Stimulated activated CD4-positive, alpha-beta T cell treated with anti-CD3 and anti-CD28 coated beads, Interleukin-1b, Interleukin-23, amount 100 ng/mL, for 48 hours (primary cell): ENCODE measurements at places on chromosomes 12 and 14.

DNA sequence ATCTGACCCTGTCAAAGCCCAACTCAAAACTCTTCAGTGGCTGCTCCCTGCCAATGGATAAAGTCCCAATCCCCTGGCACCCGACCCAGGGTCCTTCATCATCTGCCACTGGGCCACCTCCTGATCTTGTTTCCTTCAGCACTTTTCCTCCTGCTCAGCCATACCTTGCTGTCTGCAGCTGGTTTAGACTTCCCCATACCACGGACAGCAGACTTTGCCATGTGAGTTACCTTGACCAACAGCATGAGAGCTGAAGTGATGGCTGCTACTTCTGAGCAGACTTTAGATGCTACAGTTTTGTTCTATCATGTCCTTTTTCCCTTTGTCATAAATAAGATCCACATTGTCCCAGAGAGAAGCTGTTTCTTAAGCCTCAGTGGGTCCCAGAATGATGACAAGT is 33.3 kb upstream of the STON2 start:
- DNase-seq = no peak

- no peak for DNase-seq
Measured at GRCh38 chr14:22926316-22926715, 2.9 kb downstream of the PRMT5 start.

DNA sequence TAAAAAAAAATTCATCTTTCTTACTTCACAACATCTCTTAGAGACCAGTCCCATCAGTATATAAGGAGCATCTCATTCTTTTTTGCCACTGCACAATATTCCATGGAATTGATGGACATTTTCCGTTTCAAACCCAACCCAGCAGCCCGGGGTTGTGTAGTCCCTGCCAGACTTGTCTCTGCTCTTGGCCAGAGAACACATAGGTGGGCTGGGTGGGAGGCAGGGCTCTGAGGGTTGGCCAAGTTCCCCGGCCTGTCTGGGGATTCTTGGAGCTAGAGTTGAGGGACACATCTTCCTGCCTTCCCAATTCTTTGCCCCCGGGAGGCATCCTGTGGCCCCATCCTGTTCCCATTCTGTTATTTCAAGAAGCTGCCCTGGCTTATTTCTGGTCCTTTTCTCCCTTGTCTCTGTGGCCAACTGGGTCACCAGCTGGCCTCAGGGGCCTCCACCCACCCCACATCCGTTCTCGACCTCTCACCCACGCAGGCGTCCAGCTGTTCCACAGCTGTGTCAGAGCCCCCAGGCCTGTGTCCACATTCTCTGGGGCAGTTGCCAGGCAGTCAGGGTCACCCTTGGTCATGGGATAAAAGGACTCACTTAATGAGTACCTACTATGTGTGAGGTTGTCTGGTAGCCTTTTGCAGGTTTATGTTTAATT is 52.0 kb upstream of the CCDC63 start:
- DNase-seq = no peak

GRCh38 chr14:81625343-81625742 is 91.7 kb upstream of the SEL1L start:
- no peak for DNase-seq

- no peak for DNase-seq
Measured at GRCh38 chr12:28390761-28391385, 200.6 kb downstream of the CCDC91 start.

DNA sequence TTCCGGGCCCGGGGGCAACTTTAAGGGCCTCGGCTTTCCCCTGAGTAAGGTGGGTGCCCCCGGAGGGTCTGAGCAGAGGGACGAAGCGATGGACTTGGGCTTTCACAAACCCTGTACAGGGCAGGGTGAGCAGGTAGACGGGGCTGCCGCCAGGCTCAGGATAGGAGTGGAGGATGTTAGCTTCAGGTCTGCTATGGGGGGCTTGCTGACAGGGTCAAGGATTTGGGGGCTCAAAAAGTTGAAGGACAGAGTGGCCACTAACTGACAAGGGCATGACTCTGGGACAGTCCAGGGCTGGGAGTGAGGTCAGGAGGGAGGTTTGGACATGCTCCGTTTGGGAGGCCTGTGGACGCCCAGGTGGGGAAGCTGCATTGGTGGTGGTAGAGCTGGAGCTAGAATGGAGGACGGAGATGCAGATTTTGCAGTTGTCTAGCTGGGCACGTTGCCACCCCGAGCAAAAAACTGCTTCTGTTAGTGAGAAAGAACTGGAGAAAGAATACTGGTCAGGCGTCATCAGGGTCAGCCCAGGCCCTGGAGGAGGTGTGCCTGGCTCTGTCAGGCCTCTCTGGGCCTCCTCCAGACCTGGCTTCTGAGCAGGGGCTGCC is 113.3 kb downstream of the ADGRD1 start:
- DNase-seq = no peak

GRCh38 chr14:103731481-103731880 is 15.9 kb downstream of the ZFYVE21 start:
- no peak for DNase-seq

DNA sequence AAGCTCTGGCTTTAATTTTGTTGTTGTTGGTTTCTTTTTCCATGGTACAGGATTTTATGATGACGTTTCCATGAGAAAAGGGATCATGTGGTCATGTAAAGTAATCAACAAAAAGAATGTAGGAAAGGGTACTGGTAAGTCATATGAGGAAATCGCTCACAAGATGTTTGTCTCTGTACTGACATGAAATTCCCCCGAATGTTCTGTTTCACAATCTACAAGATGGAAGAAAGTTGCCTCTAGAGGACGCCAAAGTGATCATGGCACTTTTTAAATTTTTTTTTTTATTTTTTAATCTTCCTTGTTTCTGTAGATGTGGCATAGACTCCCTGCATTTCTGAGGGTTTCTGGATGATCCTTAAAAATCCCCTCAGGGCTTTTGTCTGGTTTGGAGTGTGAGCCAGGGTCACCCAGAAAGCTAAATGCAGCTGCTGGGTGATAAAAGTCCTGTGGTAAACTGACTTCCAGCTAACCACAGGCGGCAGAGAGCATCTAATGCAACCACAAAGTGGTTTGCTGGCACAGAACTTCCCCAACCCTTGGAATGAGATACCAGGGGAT is 393.5 kb downstream of the CCDC91 start:
- DNase-seq = no peak

DNA sequence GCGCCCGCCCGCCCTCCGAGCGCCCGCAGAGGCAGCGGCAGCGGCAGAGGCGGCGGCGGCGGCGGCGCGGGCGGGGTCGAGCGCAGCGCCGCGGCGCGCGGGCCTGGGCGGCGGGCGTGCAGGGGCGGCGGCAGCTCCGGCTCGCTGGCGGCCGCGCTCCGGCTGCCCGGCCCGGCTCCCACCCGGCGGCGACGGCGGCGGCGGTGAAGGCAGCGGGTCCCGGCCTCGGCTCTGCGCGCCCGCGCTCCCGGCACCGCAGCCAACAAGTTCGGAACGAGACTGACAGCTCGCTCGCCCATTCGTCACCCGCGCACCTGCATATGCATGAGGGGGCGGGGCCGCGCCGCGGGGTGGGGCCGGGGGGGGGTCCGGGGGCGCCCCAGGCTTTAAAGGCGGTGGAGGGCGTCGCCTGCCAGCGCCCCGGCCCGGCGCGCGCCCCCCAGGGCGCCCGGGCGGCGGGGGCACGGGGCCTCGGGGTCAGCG is at the start of gene JAG2:
Gene JAG2, minus strand, starts transcription at position 281 of the 483 bp plus-strand sequence. CDS start 356 bp downstream, outside the sequence.
- peak; percentile 45 for DNase-seq

GRCh38 chr12:57551637-57552305 is 1.9 kb downstream of the KIF5A start:
- DNase-seq = no peak

DNA sequence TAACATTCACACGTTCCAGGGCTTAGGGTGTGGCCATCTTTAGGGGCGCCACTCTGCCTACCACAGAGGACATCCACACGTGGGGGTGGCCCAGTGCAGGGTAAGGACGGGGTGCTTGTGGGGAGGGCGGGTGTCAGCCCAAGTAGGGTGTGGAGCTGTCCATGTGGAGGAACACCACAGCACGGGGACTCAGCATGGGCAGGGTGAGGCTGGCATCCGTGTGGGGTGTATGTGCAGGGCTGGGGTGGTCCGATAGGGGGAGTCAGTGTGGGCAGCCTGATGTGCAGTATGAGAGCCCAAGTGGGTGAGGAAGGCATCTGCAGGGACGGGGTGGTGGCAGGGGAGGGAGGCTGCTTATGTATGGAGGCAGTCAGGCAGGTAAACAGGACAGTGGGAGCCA is 17.7 kb downstream of the PSMC1 start:
- DNase-seq = no peak

DNA sequence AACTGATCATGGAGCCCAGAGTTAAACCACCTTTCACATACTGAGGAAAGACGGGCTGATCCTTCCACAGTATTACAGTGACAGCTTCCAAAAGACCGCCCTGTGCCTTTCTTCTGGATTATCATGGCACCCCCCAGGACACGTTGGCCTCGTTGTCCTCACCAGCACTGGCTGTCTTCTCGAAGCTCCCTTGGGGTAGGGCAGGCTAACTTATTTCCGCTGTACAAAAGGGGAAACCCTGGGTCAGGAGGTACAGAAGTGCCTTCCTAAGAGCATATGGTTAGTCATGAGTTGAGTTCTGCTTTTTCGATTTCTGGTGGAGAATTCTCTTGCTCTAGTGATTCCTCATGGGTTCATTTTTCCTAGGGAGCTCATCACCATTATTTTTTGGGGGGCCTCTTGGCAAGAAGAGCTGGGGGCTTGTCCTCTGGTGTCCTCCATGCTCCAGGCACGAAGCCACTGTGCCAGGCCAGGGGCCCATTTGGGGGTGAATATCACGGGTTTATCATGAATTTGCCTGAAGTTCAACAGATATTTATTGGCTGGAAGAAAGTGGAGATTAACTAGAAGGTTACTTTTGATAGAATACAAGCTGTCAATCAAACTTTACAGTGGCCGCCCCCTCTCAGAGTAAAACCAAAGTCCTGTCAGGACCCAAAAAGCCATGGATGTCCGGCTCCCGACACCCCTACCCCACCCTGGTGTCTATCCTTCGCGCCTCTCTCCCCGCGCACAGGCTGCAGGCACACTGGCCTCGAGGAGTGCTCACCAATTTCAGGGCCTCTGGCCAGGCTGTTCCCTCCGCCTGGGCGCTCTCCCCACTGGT is 8.8 kb upstream of the TRAF3 start:
- no peak for DNase-seq

GRCh38 chr12:120041386-120042231 is 52.6 kb downstream of the BICDL1 start:
- peak; percentile 8 for DNase-seq
